ENCODE measurements at places on chromosomes 2 and 18.

DNA sequence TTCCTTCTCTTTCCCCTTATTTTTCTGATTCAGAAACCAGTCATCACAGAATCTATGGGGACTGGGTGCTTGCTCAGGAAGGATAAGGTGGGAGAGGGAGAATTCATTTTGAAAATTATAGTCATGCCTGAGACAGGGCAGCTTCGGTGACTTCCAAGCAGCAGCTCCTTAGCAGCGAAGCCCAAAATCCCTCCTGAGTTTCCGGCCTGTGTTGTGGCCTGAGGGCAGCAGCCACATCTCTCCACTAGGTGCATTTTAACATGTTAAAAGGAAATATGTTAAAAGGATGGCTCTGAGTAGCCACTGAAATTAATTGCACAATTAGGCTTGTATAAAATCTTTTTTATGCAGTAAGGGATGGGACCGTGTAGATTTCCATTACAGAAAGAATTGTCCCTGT is 207.0 kb upstream of the RAB12 start:
- no peak for DNase-seq

GRCh38 chr2:237312021-237312755 is 101.8 kb downstream of the COL6A3 start:
- DNase-seq, result no peak

GRCh38 chr2:20106746-20107145 is 55.3 kb upstream of the LAPTM4A start:
- DNase-seq, result no peak

GRCh38 chr18:12309683-12310198 is 1.7 kb downstream of the TUBB6 start:
- DNase-seq, result no peak

GRCh38 chr2:108270768-108271506 is 17.8 kb upstream of the SULT1C2 start:
- DNase-seq, result no peak

- DNase-seq, result no peak
These were observed 28.1 kb downstream of the ZFP36L2 start for GRCh38 chr2:43198263-43198662.

DNA sequence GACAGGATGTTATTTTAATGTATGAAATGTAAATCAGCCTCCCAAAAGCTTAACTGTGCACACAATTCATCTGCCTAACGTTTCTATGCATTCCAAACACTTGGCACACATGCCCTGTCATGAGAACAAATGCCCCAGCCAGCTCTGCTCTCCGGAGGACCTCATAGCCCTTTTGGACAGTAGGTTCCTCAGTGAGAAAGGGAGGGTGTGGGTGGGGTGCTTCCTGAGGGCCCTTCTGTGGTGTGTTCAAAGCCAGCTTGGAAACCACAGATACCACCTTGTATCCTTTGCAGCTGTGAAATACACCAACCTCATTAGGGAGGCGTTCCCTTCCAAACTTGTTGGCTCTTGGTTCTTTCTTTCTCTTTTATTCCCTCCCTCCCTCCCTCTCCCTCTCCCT is 102.2 kb upstream of the ASB18 start:
- no peak for DNase-seq

GRCh38 chr2:12767996-12768624 is 51.4 kb downstream of the TRIB2 start:
- DNase-seq, result no peak

DNA sequence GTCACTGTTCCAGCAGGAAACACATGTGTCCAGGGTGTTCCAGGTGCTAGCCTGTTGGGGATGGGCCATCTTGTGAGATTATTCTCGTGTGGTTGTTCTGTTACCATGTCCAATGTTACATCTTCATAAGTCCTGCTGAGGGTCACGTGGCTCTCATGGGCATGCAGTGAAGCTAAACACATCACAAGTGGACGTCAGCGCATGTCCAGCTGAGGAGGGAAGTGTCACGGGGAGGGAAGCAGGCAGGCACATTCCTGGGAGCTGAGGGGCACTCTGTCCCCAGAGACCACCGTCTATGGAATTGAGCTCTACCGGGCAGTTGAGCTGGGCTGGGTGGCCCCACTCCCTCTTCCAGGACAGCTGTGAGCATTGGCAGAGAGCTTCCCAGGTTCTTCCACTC is 155.3 kb upstream of the TWIST2 start:
- no peak for DNase-seq

- no peak for DNase-seq
These were observed 170.0 kb downstream of the TXNL1 start for GRCh38 chr18:56468396-56468795.

- no peak for DNase-seq
These were observed 85.9 kb downstream of the CERKL start for GRCh38 chr2:181570833-181571661.

GRCh38 chr2:179842498-179843153 is 18.8 kb downstream of the ZNF385B start:
- no peak for DNase-seq

GRCh38 chr2:143081616-143082015 is 47.6 kb upstream of the ARHGAP15 start:
- no peak for DNase-seq

DNA sequence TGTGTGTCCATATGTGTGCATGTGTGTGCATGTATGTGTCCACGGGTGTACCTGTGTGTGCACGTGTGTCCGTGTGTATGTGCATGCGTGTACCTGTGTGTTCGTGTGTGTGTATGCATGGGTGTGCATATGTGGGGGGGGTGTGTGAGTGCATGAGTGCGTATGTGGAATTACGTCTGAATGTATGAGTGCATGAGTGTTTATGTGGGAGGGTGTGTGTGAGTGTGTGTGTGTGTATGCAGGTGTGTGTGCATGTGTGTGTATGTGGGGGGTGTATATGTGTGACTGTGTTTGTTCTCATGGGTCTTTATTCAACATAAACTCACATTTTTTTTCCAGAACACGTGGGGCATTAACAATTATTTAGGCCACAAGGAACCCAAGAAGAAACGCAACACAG is 208.4 kb downstream of the SNTG2 start:
- DNase-seq, result no peak

- no peak for DNase-seq
These were observed 40.2 kb downstream of the MBP start for GRCh38 chr18:77092104-77093066.

GRCh38 chr2:210199186-210199765 is 26.0 kb downstream of the ACADL start:
- DNase-seq, result peak; percentile 65

- no peak for DNase-seq
These were observed 11.1 kb downstream of the EML4 start for GRCh38 chr2:42180300-42180699.
